ENCODE measurements at places on chromosomes 13 and 19. TPM values are rescaled to one million over a fixed set of nuclear protein-coding genes. Genes with fewer than 3 reads are reported as not detected.
A peak's percentile ranks its signal among the peaks of the same experiment; 100 is the strongest.

NFIX gene
- 5.4 TPM for total RNA-seq

DNA sequence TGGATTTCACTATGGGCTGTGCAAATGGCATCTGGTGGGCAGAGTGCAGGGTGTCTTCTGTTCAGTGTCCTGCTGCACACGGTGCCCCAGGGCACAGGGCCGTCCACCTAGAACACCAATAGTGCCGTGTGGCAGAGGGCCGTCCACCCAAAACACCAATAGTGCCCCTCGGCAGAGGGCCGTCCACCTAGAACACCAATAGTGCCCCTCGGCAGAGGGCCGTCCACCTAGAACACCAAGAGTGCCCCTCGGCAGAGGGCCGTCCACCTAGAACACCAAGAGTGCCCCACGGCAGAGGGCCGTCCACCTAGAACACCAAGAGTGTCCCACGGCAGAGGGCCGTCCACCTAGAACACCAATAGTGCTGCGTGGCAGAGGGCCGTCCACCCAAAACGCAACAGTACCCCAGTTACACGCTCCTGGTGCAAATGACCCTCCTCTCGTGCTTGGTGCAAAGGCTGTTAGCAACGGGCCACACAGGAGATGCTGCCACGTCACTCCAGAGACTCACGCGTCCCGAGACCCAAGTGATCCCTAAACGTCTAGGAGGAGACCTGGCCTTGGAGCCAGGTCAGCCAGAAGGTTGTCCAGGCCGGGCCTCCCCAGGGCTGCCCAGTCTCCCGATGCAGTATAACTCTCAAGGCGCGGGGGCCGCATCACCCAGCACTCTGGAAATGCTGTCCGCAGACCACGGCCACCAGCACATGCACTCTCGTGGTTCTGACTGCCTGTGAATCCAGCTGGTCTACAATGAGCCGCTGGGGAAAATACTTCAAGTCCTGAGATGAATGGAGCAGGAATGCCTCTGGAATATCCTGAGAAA lies 51.5 kb downstream of the RASA3 start:
- DNase-seq: no peak

GRCh38 chr19:9792206-9793070 lies 23.9 kb upstream of the ZNF846 start:
- DNase-seq: peak; percentile 85

DNA sequence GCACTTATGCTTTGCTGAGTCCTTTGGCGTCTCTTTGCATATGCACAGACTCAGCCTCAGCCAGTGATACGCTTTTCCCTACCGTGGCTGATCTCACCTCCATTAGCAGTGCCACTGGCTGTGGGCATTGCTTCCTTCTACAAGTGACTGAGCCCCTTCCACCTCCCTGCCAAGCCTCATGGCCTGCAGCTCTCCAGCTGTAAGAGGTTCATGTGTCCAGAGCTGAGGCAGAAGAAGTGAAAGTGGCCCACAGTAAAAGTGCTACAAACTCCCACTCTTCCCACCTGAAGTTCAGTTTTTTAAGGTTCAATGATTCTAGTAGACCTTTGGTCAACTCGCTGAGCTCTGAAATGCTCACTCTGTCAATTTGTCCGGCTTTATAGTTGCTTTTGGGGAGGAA lies 44.7 kb downstream of the SMARCA4 start:
- DNase-seq: no peak

GRCh38 chr13:105368781-105369180 lies 1166.7 kb downstream of the EFNB2 start:
- DNase-seq: no peak
